ENCODE measurements at places on chromosomes 7 and 10.

GRCh38 chr7:75772081-75773077 is at the start of gene CCL26:
TSS of gene CCL26 (minus strand) at chr7:75772211. CDS start at chr7:75772176, 35 bp downstream.
- peak; percentile 80 for DNase-seq

- peak; percentile 29 for DNase-seq
These were observed 31.5 kb upstream of the SLC13A1 start for GRCh38 chr7:123231021-123232000.

DNA sequence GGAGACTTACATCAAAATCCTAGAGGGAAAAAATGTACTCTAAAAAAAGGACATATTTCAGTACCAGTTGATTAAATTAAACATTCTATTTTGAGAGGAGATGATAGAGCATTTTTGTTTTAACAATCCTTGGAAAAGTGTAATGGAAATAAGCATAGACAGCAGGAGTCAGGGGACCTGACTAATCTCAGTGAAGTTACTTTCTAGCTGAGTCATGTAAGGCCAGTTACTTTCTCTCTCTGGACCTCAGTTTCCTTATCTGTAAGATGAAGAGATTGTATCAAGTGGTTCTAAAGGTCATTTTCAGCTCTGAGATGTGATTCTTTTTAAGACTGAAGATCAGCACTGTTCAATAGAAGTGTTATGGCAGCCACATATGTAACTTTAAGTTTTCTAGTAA is 44.1 kb downstream of the VTI1A start:
- DNase-seq, result no peak

DNA sequence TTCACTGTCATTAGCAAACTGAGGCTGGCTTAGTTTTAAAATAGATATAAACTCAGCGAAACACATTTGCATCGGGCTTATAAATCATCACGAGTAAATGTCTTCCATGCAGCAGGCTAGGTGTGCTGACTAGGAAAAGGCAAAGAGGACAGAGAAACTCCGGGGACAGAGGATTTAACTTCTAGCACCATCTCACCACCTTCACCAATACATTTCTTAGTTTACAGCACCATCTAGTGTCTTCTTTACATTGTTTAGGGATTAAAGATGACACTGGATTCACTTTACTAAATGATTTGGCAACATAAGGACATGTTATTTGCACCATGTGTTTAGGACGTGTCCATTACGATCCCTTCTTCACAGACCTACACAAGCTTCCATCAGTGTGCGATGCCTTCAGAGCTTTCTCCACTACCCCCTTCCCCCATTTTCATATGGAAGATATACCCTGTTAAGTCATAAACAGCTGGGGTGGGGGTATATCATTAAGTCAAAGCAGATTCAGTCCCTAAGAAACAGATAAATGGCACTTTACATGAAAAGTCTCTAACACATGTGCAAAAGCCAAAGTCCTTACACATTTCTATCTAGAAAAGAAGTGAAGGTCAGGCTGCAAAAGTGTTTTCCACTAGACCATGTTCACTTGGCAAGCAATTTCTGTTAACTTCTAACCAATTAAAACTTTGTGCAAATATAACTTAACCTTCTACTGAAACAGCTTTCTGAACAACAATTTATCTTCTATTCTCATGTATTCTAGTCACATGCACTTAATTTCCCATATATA is 103.3 kb downstream of the GRB10 start:
- DNase-seq, result peak; percentile 74

DNA sequence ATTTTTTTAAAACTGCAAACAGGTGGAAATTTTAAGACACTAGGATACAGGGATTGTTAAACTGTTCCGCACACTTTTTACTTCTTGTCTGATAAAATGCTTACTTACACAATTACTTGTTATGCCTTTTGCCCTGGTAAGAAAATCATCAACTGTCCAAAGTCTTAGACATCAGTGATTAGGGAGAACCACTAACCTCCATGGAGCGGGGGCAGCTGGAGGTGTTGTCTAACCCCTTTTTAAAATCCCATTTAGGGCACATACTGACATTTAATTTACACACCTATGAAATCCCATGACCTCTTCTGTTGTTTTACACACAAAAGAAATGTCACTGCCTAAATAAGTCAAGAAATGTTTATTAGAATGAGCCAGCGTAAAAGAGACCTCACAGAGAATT is 65.7 kb downstream of the TRIM24 start:
- no peak for DNase-seq

- DNase-seq, result peak; percentile 25
These were observed 1.5 kb upstream of the EBLN1 start for GRCh38 chr10:22219308-22219707.

DNA sequence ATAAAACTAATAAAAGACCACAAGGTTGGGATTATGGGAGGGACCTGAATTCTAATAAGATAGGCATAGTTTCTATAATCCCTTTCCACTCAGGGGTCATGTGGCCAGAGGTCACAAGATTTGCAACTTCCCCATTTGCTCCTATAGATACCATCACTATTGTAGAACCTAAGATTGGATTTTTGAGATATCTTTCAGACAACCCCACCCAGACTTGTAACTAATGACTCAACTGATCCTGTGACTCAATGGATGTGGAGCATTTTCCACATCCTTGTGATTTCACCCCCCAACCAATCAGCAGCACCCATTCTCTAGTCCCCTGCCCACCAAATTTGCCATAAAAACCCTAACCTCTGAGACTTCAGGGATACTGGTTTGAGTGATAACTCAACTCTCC is 51.9 kb upstream of the PIK3AP1 start:
- no peak for DNase-seq

- no peak for DNase-seq
These were observed 9.3 kb downstream of the DAGLB start for GRCh38 chr7:6438427-6438826.

DNA sequence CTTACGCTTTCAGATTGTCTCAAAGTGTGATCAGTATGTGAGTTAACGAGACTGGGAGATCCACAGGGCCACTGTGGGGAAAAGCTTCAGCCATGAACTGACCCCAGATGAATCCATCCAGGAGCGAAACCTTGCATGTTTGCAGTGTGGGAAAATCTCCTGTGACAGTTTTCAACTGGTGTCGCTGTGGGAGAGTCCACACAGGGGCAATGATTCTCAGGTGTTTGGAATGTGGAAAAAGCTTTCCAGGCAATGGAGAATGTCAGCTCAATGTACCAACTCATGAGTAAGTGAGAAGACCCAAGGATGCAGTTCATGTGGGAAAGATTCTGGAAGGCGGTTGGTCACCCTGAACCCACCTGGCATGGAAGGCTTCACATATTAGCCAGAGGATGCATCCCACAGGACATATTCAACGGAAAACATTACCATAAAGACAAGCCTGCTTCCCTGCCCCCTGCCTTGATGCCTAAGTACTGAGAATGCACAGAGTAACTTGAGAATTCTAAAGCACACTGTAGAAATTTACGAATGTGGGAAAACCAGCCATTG is 204.1 kb upstream of the BMPER start:
- no peak for DNase-seq

GRCh38 chr10:128173386-128173785 is 47.2 kb upstream of the MKI67 start:
- DNase-seq, result no peak

DNA sequence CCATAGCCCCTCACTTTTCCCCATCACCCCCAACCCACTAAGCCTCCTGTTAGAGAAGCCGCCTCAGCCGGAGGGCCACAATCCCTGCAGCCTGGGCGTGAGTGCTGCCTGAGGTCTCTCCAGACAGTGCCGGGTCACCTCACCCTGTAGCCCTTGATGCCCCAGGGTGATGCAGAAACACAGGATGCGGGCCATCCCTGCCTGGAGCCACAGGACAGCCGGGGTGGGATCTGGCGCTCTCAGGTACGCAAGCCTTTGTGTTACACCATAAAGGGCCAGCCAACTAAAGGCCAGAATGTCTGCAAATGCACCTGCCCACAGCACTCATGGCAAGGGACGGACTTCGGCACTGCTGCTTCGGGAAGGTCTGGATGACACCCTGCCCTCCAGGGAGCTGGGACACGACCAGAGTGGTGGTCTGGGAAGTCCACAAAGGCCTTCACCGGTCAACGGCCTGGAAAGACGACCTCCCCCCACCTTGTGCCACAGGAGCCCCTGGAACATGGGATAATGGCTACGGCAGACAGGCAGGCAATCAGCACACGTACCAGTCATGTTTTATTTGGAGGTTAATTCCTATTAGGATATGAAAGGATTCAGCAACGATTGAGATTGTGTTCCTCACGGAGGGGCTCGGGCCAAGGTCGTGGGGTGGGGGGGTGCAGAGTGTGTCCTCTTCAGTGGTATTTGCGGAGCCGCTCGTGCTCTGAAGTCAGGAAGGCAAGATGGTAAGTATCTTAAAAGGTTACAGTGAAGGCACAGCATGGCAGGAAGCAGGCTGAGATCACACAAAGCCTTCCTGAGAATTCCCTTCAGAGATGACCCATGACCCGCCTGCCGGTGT is 8.1 kb downstream of the ATP5MF start:
- DNase-seq, result no peak

- peak; percentile 81 for DNase-seq
These were observed 132.0 kb upstream of the MDFIC start for GRCh38 chr7:114789871-114790311.

GRCh38 chr7:132817949-132818348 is 241.7 kb upstream of the PLXNA4 start:
- no peak for DNase-seq

- DNase-seq, result peak; percentile 13
These were observed 51.0 kb downstream of the ORC5 start for GRCh38 chr7:104156842-104157277.

GRCh38 chr7:29980151-29980550 is 9.4 kb downstream of the SCRN1 start:
- no peak for DNase-seq

DNA sequence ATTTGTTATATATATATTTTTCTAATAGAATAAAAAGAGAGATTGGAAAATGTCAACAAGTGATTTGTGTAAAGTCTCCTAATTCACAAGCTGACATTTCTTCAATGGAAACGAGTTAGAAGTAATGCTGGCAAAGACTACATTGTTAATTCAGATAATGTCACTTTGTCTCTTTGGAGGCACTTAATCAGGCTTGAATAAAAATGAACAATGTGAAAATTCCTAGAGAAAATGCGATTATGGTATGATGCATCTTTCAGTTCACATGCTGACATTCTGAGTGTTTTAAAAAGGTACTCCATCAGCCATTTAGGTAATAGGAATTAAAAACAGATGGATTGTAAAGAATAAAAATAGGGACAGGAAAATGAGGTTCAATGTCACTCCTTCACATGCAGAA is 100.1 kb downstream of the SLC13A1 start:
- no peak for DNase-seq

DNA sequence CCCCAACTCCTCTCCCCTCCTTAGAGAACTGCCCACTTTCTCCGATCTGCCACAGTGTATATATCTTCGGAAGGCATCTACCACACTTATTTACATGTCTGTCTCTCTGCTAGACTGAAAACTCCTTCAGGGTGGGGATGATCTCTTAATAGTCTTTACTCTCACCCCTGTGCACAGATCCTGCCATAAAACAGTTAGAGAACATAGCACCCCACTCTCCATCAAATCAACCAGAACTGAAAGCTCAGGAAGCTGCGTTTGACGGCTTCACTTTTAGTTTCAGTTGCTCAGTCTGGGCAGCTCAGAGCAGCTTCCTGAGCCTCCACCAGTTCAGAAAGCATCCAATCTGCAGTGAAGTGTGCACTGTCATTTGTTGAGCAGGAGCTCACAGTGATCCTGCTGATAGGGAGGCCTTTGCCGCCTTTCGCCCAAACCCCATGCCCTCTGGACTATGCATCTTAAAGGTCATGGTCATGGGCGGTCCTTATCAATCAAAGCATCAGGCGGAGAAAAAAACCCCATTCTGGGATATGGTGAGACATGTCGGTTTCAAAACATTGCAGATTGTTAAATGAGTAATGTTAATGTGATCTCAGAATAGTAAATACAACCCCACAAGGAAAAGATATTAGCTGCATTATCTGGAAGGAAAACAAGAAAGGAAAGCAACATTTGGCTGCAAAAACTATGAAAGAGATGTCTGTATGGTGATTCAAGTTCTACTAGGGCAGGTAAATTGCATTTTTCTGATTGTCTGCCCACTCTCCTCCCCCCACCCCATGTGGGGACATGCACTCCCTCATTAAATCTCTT is 167.1 kb upstream of the ADO start:
- peak; percentile 75 for DNase-seq

DNA sequence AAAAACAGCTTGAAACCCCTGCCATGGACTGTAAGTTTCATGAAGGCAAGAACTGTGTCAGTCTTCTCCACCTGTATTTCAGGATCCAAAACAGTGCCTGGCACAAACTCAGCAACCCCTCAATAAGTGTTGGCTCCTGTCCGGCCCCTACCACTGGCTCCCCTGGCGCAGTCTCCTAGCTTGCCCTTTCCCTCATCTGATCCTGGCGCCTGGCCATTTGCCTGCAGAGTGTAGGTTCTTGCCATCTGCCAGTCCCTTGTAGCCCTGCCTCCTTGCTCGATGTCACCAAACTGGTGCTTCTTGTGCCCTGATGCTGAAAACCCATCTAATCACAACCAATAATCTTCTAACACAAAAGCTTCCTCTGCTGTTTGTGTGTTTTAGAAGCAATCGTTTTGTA is 60.4 kb downstream of the LGI1 start:
- DNase-seq, result no peak

DNA sequence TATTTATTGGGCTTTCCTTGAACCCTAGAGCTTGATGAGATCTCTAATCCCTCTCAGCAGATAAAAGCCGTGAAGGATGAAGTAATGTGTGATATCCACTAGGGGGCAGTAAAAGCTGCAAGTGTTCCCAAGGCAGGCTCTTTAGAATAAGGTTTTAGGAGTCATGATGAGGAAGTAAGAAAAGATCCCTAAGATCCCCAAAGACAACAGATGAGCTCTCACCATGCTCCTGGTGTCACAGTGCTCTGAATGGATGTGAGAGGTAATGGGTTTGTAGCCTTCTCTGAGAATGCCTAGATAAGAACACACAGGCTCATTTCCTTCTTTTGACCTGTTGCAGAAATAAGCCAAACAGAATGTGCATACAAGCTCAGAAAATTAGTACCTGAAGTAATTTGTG is 70.4 kb upstream of the ITPRID1 start:
- peak; percentile 52 for DNase-seq

GRCh38 chr7:133821171-133821570 is 306.0 kb upstream of the LRGUK start:
- no peak for DNase-seq

Data from RPMI7951 (cell line).